ENCODE measurements at places on chromosomes 5 and 9.

DNA sequence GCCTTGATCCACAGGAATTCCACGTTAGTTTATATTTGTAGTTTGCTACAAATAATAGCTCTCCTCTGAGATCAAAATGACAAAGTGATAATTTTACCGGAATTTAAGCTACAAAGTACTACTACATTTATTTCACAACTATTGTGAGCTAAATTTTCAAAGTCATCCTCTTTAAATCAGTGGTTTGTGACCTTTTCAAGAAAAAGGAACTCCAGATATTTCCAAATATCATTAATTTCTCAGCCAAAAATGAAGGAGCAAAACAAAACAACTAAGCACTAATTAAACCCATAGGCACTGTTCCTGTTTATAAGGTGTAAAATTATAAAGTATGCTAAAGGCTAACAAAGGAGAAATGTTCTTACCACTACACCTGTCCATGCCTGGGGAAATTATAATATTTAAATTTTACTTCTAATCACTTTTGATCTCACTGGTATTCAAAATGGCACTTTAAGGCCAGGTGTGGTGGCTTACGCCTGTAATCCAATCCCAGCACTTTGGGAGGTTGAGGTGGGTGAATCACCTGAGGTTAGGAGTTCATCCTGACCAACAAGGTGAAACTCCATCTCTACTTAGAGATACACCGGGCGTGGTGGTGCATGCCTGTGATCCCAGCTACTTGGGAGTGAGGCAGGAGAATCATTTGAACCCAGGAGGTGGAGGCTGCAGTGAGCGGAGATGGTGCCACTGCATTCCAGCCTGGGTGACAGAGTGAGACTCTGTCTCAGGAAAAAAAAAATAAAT is 77.5 kb downstream of the CEMIP2 start:
- no peak for ATAC-seq

DNA sequence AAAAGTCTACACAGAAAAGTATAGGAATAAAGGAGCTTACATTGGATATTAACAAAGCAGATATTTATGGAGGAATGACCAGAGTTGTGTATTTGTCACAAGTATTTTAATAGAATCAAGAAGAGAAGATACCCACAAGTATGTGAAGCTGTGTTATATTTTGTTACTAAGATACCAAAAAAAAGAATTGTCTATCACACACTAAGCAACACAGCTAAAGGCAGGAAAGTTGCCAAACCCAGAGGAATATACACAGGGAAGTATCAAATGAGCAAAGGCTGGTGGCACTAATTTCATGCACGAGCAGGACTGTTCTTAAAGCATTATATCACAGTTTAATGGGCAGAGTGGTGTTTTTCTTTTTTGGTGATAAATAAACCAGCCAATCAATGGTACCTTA is 30.9 kb upstream of the RAI14 start:
- ATAC-seq, result peak; percentile 26

DNA sequence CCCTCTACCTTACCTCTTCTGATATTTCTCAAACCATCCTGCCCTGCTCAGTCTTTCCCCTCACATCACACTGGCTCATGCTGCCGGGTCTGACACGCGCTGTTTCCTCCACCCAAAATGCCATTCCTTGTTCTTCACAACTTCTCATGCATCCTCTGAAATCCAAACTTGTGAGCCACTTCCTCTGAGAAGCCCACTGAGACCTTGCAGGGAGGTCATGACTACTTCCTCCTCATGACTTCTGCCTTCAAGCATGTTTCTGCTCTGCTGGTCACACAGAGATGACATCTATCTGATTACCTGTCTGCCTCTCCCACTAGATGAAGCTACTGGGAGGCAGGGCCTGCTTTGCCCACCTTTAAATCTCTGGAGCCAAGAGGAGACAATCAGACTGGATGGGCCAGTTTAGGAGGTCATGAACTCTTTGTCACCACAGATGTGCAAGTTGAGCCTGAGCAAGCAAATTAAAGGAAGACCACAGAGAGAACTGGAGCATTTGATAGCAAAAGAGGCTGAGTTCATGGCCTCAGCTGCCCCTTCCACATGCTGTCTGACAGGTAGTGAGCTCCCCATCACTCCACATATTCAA is 119.8 kb upstream of the TBC1D2 start:
- no peak for ATAC-seq

DNA sequence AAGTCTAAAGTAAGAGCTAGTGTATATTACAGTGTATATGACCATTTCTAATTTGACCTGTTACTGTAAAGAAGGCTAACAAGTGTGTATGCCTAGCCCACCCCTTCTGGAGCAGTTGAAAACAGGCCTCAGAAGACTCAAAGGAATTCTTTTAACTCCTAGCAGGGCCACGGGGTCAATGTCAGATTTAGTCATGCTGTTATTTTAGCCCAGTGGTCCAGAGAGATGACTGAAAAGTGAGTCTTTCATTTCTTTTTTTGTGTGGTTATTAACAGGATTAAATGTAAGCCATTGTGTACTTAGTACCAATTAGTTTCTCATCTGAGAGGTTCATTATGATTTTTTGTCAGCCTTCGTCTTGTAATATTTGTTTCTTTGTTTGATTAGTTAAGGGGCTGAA is 24.4 kb downstream of the ZCCHC7 start:
- no peak for ATAC-seq

GRCh38 chr5:53542926-53543325 is 17.5 kb upstream of the NDUFS4 start:
- no peak for ATAC-seq

- no peak for ATAC-seq
Measured at GRCh38 chr9:3972687-3973086, 327.2 kb downstream of the GLIS3 start.

DNA sequence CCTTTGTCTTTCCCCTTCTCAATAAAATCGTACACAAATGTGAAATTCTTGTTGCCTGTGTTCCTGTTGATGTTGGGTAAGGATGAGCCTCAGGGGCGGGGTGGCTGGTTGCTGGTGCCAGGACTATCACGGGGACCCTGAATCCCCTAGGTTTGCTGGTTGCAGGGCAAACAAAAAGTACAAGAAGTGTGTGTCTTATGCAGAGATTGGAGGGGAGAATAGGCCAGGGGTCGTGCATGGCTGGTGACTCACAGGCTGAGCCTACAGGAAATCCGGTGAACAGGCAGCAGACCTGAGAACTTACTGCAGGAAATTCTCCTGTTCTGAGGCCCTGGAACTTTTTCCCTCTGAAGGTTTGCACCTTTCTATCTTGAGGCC is 5.5 kb downstream of the ANXA2R start:
- no peak for ATAC-seq

DNA sequence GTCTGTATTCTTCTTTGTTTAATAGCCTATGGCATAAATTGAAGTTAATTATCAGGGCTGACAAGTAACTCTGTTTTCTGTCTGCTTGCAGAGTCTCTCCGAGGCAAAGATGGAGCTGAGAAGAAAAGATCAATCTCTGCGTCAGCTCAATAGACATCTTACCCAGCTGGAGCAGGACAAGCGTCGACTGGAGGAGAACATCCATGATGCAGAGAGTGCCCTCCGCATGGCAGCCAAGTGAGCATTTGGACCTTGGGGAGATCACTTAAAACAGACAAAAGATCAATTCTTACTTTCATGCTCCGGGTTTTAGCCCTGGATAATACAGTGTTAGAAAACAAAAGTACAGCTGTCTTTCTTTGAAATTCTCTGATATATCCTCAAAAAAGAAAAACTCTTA is 293.8 kb downstream of the CCDC171 start:
- no peak for ATAC-seq

- no peak for ATAC-seq
Measured at GRCh38 chr5:133824661-133825254, 143.7 kb downstream of the C5orf15 start.

DNA sequence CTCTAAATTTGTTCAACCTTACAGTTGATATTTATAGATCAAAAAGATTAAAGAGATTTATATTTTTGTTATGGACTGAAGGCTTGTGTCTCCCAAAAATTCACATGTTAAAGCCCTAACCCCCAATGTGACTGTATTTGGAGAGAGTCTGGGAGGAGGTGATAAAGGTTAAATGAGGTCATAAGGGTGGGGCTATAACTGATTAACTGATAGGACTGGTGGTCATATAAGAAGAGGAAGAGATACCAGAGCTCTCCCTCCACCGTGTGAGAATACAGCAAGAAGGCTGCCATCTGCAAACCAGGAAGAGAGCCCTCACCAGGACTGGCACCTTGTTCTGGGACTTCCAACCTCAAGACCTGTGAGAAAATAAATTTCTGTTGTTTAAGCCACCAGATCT is 264.3 kb downstream of the ENC1 start:
- no peak for ATAC-seq

DNA sequence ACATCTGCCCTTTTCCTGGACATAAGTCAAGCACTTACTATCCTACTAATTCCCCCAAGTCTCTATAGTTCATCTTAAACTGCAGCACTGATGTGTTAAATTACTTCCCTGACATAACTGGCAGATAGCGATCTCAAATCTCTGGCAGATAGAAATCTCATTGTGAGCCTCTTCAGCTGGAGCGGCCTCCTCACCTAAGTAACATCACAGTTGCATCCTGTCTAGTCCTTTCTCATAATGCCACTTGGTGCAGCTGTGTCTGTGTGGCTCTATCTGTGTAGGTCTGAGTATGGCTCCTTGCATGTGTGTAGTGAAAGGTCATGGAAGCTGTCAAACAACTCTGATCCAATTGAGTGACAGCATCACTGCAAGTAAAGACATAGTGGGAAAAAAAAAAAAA is 53.6 kb upstream of the FST start:
- ATAC-seq, result no peak

- ATAC-seq, result no peak
Measured at GRCh38 chr9:78448960-78449673, 152.2 kb downstream of the PSAT1 start.

DNA sequence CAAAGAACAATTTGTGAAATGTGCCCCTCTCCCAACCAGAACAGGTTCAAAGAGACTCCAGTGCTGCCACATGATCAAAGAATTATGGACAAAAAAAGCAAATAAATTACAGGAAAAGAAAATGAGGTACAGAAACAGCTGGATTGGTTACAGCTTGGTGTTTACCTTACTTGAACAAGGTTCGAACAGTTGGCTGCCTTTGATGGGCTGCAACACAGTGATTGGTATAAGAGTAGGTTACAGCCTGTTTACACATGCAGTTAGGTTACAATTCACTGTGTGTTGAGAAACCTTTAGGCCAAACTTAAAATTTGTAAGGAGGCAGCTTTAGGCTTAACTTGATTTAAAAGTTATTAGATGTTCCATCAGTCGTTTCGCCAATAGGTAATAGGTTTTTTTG is 3.4 kb upstream of the MOCS2 start:
- ATAC-seq, result no peak

GRCh38 chr5:140152022-140152999 is 22.7 kb upstream of the CYSTM1 start:
- ATAC-seq, result no peak

DNA sequence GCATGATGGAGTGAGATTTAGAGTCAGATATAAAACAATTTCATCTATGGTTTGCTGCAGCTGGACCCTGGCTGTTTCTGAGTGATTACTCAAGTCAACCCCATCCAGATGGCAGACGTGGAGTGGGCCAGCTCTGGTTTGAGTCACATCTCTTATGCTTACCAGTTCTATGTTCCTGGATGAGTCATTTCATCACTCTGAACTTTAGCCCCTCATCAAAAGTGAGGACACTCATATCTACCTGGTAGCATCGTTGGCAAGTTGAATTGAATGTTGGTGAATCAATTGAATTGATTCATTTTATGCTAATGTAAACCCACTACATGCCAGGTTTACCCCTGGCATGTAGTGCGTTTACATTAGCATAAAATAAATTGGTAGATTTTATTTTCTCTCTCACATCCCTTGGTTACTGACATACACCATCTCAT is 176.4 kb downstream of the FGF18 start:
- peak; percentile 65 for ATAC-seq

- peak; percentile 61 for ATAC-seq
Measured at GRCh38 chr5:68318955-68319705, 103.6 kb downstream of the PIK3R1 start.

DNA sequence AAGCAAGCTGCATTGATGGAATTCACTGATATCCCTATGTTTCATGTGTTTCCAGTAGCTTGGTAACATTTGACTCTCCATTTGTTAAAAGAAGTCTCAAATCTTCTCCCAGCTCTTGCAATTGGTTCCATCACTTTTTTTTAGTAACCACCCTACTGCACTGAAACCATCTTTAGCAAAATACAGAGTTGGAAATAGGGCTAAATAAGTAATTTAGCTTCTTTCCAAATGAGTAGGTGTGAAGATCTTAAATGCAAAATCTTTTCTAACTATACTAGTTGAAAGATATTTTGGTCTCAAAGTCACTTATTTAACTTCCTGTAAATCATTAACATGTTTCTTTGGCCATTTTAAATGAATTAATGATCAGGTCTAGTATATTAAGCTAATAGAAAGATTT is 138.1 kb downstream of the DIRAS2 start:
- ATAC-seq, result no peak

- ATAC-seq, result no peak
Measured at GRCh38 chr5:125011419-125011818, 265.0 kb upstream of the ZNF608 start.

GRCh38 chr5:59107692-59108091 is 524.8 kb downstream of the RAB3C start:
- no peak for ATAC-seq

DNA sequence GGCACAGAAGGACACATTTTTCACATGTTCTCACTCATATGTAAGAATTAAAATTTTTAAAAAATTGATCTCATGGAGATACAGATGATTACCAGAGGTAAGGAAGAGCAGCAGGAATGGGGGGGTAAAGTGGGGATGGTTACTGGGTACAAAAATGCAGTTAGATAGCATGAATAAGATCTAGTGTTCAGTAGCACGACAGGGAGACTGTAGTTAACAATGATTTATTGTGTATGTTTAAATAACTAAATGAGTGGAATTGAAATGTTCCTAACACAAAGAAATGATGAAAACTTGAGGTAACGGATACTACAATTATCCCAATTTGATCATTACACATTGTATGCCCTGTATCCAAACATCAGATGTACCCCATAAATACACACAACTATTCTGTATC is 15.2 kb upstream of the TGFBI start:
- ATAC-seq, result no peak

GRCh38 chr5:149541893-149542292 is 9.3 kb downstream of the CSNK1A1 start:
- no peak for ATAC-seq

- peak; percentile 78 for ATAC-seq
Measured at GRCh38 chr9:75185585-75186170, 97.4 kb downstream of the OSTF1 start.

- no peak for ATAC-seq
Measured at GRCh38 chr9:89610391-89610925, 5.6 kb downstream of the GADD45G start.

GRCh38 chr5:57436586-57436985 is 46.0 kb downstream of the ACTBL2 start:
- no peak for ATAC-seq

DNA sequence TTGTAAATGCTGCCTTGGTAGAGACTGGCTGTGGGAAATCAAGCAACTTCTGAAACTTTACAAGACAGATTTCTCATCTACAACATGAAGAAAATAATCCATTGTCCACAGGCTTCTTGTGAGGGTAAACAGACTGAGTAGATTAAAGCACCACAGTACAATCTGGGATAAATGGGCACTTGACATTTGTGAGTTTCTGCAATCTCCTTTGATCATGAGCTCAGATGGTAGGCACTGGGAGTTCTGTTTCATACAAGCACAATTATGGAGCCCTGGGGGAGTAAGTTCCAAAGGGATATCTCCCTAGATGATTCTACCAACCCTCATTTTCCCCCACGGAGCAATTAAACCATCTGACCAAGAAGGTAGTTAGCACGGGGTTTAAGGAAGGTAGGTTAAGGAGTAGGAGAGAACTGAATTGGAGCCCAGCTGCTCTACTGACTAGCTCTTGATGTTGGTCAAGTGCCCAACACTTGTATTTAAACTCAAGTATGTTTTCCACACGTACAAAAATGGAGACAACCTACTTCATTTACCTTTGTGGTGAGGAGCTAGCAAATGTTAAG is 479.5 kb upstream of the TNC start:
- ATAC-seq, result no peak
